Left cardiac atrium (tissue), 4 donors: ENCODE measurements at places on chromosomes 11 and 22. TPM values are rescaled to one million over a fixed set of nuclear protein-coding genes. Genes with fewer than 3 reads are reported as not detected.

DNA sequence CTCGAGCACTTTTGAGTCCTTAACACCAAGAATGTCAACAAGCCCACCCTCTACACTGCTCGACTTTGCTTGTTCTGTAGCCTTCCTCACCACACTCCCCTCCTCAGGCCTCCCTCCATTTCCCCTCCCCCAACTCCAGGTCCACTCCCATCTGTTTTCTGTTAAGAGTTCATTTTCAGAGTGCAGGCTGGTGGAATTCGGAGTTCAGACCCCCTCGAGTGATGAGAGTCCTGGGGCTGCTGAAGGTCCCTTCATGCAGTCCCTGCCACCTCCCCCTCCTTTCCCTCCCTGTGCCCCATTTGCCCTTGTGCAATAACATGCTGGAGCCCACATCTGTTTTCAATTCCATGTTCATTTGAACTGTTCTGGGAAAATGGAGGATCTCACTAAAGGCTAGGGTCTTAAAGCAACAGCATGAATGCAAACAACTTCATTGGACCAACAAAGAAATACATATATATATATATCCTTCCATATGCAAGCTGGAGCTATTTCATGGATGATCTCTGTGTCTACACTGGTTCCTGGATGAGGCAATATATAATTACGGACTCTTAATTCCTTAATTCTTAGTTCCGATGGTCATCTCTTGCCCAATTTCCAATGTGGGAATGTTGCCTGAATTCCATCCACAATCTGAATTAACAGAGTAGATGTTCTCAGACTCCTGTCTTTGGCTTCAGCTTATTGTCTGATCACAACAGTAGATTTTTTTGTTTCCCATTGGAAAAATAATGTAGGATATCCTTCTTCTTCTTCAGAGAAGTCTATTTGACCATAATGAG, 340.4 kb downstream of the ETS1 start:
- DNase-seq, result no peak

GRCh38 chr11:32334822-32335221, 100.5 kb downstream of the WT1 start:
- DNase-seq, result no peak

- DNase-seq, result no peak
These were observed 259.1 kb upstream of the PLET1 start for GRCh38 chr11:112519751-112520150.

The HORMAD2 gene
- not detected for total RNA-seq

The UPK2 gene
- not detected for total RNA-seq

DNA sequence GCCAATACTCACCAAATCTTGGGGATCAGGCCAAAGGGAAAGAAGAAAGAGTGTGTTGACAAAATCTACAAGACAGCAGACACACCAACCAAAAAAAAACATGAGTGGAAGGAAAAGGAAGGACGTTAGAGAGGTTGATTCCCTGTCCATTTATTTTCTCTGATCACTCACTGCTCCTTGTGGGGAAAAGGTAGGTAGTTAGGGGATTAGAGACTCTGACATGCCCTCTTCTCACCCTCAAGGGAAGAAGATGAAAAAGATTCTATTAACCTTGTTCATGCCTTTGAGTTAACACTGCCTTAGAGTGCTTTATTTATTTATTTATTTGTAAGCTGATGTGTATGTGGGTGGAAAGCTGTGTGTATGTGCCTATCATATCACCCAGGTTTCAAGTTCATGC, at the start of gene OR52H1:
OR52H1 (minus strand) TSS at position 101 of the 400 bp plus-strand sequence. CDS start 3,035 bp downstream, outside the sequence.
- no peak for DNase-seq

- peak; percentile 48 for DNase-seq
These were observed 212.7 kb upstream of the CADM1 start for GRCh38 chr11:115716601-115717529.

The CFAP300 gene
- 0.74 TPM for total RNA-seq

The CABP2 gene
- total RNA-seq, result not detected

The OR51I1 gene
- total RNA-seq, result not detected

GRCh38 chr22:38455530-38456271, 702 bp upstream of the KCNJ4 start:
- DNase-seq, result peak; percentile 50

The B3GAT1 gene
- total RNA-seq, result 0.35 TPM

DNA sequence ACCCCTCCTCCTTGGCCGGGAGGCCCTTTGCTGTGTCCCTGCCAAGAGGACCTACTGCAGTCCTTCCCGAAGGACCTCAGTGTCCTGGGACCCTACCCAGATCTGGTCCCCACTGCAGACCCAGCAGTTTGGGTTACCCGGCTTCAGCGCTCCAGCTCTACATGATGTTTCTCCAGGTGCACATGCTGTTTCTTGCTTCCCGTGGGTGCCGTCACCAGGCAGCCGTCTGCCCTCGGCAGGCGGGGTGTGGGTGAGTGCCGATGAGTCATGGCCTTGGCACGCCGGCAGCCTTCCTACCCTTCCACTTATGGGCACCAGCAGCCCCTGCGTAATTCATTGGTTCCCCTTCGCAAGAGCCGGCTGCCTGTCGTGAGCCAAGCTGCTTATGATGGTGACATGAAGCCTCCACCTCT, 101.8 kb downstream of the BCR start:
- DNase-seq, result peak; percentile 60

- no peak for DNase-seq
These were observed 358.1 kb upstream of the NARS2 start for GRCh38 chr11:78932757-78933156.

GRCh38 chr11:16402654-16403447, 46.5 kb upstream of the SOX6 start:
- DNase-seq, result no peak

DNA sequence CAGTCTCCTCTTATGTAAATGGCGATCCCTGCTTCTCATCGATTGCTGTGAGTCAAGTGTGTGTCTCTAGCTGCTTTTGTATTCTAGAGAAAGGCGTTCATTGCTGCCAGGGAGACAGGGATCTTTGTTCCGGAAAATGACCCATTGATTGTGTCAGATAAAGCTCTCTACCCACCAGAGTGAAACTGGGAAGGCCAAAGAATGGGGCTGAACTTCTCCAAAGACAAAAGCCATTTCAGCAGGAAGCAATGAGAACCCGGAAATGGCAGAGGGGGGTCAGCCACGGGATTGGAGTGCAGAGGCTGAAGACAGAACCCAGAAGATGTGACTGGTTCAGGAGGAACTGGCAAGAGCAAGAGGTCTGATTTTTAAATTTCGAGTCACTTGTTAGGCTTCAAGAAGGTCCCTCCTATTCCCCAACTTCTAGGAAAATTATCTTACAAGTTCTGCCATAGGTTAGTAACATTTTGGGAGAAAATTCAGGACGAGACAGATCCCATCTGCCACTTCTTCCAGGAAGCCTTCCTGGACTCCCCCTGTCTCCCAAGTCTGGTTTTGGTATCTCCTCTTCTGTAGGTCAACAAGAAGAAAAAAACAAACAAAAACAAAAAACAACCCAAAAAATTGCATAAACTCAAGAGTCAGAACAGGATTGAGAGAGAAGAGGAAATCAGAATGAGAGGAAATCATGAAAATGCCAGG, 110.6 kb downstream of the NECTIN1 start:
- no peak for DNase-seq

DNA sequence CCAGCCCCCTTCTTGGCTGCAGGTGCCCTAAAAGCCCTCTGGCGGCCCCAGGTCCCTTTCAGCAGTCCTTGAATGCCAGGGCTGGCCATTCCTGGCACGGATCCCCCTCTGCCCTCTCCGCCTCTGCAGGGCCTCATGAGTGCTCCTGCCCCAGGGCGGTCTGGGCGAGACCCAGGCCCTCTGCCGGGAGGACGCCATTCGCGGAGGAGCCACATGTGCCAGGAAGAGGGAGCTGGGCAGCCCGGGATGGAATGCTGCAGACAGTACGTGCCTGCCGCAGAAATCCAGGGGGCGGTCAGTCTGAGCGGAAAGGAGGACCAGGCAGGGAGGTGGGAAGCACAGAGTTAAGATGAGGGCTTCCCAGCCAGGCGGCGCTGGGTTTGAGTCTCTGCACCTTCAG, 2.8 kb downstream of the CABP7 start:
- DNase-seq, result no peak

- DNase-seq, result no peak
These were observed 26.3 kb upstream of the CXCR5 start for GRCh38 chr11:118857385-118857784.

- DNase-seq, result peak; percentile 77
These were observed 142.9 kb downstream of the CRYBB2 start for GRCh38 chr22:25362215-25362882.

The KRTAP5-9 gene
- not detected for total RNA-seq

DNA sequence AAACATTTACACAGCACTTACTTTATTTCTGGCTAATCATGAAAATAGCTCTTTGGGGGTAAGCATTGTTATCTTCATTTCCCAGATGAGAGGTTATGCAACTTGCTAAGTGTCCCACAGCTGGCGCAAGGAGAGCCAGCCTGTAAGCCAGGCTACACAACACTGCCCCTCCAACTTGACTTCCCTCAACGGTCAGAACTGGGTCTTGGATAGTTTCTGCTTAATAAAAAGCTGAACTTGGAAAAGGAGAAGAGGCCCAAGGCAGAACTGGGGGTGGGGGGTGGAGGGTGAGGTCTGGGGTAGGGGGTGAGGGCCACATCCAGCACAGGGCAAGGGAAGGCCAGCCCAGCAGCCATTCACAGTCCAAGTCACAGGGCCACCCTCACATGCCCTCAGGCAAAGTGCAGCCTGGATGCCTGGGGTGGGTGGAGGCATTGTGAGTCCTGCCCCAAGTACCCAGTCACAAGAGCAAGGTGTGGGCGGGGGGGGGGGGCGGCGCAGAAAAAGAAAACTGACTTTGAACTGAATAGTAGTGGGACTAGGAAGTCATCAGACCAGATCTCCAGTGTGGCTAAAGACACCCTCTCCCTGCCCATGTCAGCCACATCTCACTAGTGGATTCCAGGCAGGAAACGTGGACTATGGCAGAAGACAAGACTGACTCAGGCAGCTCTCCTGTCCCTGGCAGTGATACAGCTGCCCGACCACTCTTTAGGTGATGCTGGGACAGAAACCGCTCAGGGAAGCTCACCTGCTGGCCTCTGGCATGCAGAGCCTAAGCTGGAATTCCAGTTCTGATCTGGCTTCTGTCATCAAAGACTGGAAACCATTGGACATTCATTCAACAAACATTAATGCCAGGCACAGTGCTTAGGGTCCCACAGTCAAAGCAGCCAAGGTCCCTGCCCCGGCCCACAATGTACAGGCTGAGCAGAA, 52.4 kb downstream of the PACSIN2 start:
- DNase-seq, result peak; percentile 48

The BCO2 gene
- total RNA-seq, result 53.3 TPM

GRCh38 chr11:85822814-85823213, 11.9 kb upstream of the SYTL2 start:
- no peak for DNase-seq

DNA sequence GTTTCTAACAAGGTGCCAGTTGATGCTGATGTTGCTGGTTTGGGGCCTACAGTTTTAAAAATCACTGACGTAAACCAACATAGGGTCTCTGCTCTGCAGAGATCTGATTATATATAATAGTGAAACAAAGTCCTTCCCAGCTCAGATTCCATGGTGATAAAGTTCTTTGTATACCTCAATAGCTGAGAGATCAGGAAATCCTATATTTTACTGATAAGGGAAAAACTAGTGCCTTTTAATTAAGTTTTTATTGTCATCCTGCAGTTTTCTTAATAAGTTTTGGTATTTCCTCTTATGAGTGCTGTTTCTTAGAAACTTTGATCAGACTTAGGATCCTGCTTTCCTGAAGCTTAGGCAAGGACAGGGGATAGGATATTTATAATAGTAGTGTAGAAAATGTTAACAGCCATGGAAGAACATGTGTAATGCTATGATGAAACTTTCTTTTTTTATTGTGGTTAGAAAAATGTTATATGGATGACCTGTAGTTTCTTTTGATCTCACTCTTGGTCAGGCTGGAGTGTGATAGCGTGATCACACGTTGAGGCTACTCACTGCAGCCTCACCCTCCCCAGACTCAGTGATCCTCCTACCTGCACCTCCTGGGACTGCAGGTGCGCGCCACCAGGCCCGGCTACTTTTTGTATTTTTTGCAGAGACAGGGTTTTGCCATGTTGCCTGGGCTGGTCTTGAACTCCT, 14.1 kb downstream of the CAPRIN1 start:
- no peak for DNase-seq

GRCh38 chr11:96162816-96163499, 180.0 kb downstream of the MAML2 start:
- DNase-seq, result peak; percentile 42

The OR56A1 gene
- total RNA-seq, result not detected

GRCh38 chr22:29872989-29873388, 10.0 kb upstream of the MTMR3 start:
- DNase-seq, result no peak

GRCh38 chr22:28801845-28802594, 1.7 kb upstream of the XBP1 start:
- no peak for DNase-seq

GRCh38 chr22:38505541-38506117, 482 bp downstream of the DDX17 start:
- DNase-seq, result peak; percentile 85

DNA sequence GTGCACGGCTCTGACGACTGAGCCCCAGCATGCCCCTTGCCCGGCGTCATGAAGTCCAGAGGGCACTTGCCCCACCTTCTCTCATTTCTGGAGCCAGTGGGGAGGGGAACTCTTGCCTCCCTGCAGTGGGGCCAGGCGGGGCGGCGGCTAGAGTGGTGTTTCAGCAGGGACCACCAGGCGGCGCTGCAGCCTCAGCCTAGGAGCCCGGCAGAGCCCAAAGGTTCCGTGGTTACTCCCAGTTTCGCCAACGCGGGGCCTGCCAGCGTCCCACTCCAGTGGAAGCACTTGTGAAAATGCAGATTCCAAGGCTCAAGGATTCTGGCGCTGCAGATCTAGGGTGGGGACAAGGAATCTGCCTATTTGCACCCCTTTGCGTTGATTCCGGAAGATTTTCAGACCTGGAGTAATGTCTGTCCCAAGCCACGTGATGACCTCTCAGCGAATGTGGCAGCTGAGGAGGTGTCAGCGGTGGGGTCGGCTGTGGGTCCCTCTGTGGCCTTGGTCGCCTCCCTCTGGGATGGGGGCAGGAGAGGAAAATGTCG, 55.7 kb downstream of the CD82 start:
- peak; percentile 82 for DNase-seq

DNA sequence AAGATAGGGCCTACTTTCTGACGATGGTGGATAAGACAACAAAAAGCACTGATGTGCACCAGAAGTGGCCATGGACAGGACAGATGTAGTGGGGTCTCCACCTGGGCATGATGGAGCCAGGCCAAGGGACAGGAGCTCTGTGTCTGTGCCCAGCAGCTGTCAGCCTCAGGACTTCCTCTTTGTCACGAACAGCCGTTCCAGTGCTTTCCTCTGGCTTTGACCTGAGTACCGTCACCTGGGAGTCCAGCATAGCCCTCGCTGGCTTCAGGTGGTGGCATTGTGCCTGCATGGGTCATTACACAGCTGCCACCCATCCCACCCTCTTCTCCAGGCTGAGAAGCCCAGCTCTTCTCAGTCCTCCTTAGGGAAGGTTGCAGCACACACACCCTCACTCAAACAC, 137.8 kb downstream of the GRIK4 start:
- DNase-seq, result no peak

DNA sequence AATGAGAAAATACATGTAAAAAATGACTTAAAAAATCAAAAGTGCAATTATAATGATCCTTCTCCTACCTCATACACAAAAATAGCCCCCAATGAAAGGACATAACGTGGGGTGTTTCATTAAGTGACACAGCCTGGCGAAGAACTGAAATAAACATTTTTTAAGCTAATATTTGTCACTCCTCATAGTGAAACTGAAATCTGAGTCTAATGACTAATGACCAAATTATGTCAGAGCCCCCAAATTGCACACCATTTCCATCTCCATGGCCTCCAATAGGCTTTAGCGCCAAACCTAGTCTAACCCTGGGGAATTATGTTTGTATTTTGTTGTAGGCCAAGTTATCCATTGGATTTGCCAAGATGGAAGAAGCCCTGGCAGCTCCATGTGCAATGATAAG, 119.1 kb downstream of the WT1 start:
- no peak for DNase-seq

The GLYATL2 gene
- total RNA-seq, result not detected

- peak; percentile 91 for DNase-seq
These were observed at the start of gene SERPINH1 for GRCh38 chr11:75562048-75562835. TSS of gene SERPINH1 (plus strand) at chr11:75562253. CDS start at chr11:75566350, 4,097 bp downstream.
